ENCODE measurements at places on chromosomes 5 and 9.

GRCh38 chr5:55191165-55191564 lies 18.2 kb upstream of the CDC20B start:
- no peak for DNase-seq

- DNase-seq: no peak
Observed at GRCh38 chr5:158198636-158199035, 339.7 kb upstream of the CLINT1 start.

- no peak for DNase-seq
Observed at GRCh38 chr9:131233995-131234394, 42.3 kb downstream of the FAM78A start.

DNA sequence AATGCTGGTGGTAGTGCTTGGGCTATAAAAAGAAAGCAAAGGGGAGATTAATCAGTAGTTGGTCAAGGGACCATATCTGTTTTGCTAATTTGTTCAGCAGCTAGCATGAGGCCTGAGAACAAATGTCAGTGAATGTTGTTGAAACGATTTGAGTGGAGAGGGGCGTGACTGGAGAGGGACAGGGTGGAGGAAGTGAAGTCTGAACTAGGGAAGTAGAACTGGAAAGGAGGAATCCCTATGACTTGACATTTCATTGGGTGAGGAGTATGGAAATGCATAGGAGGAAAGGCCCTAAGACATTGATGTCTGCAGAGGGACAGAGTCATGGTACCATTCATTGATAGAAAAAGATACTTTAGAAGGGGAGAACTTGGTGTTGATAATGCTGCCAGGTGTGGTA lies 19.7 kb downstream of the TLE4 start:
- DNase-seq: no peak

DNA sequence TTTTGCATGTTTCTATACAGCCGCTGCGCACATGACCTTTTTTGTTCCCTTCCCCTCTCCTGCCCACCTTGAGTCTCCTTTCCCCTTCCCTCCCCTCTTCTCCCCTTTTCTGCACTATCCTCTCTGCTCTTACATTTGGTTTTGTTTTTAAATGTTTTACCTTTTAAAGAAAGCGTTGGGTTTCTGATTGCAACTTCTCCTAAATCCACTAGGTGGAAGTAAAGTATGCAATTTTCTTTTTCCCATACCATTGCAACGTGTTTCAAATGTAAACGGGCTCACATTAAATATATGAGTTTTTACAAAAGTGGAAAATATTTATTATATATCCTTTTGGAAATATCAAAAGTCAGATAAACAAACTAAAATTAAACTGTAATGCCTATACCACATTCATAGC lies 500.9 kb downstream of the DIRAS2 start:
- DNase-seq: no peak

DNA sequence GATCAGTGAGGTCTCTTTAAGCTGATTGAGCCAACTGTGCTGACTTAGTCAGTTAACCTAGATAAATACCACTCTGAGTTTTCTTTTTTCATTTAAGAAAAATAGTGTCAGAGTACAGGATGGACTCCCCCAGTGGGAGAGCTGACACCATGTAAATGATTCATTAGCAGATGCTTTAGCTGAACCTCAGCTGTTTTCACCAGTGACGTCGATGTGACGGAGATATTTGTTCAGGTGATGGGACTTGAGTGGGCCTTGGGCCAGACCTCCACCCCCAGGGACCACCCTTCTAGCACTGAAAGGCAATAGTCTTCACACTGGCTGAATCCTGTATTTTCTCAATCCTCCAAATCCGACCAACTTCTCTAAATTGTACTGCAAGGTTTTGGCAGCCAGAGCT lies 196.1 kb downstream of the GAS1 start:
- no peak for DNase-seq
